ENCODE measurements at places on chromosomes 13 and 19. TPM values are rescaled to one million over a fixed set of nuclear protein-coding genes. Genes with fewer than 3 reads are reported as not detected.

The ARHGEF7 gene
- total RNA-seq, result 26.9 TPM

The ZNF442 gene
- 2.4 TPM for total RNA-seq

The GNA15 gene
- 0.26 TPM for total RNA-seq

The A1BG gene
- total RNA-seq, result 10.7 TPM

The SETDB2 gene
- total RNA-seq, result 5.3 TPM

The ZNF382 gene
- 10.0 TPM for total RNA-seq

The STOML3 gene
- not detected for total RNA-seq

The CEACAM21 gene
- not detected for total RNA-seq

The PDE4A gene
- 0.41 TPM for total RNA-seq

The OR4F17 gene
- not detected for total RNA-seq
